ENCODE measurements at places on chromosomes 1 and 21.

DNA sequence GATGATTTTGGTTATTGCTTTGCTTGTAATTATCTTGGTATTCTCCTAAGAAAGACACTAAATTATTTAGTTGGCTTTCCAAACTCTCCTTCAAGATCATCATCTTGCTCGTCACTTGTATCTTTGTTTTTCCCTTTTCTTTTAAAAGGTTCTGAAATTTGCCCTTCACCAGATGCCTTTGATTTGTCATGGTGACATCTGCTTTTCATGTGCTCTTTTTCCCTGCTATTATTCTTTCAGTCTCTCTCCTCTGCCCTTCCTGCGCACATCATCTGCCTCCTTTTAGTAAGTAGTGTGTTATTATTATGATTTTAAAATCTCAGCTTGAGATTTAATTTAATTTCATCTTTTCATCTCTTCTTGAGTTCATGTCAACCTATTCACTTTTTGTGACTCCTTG is 92.1 kb downstream of the BACH1 start:
- DNase-seq: no peak

GRCh38 chr1:18580047-18580446 is 50.6 kb upstream of the PAX7 start:
- DNase-seq: no peak

DNA sequence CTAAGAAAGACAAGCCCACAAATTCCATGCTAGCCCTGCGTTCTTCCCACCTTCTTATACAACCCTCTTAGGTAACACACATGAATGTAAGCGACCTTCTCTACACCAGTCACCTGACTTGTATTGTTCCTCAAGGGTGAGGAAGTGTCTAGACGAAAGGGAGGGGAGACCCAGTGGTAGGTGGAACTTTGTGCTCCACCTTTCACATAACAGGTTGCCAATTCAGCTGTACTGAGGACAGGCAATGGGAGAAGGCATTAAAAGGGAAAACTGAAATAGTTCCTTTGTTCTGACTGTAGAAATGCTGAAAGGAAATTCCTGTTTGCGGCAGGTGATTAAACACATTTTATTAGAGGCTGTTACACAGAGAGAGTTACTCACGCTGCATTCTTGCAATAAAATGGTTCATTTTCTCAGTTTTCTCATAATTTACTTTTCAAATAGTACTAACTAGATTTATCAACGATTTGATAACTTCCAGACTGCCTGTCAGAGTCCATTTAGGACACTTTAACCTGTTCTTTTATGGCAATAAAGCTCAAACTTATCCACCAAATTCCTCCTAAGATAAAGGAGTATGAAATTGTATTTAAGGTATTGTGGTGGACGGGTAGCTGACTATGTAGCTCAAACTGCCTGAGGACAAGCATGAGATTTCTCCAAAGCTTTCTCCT is 17.8 kb upstream of the CHRM3 start:
- no peak for DNase-seq

- peak; percentile 70 for DNase-seq
Observed at GRCh38 chr1:20873311-20873710, 86.2 kb upstream of the HP1BP3 start.

GRCh38 chr1:19770436-19771190 is 29.1 kb downstream of the TMCO4 start:
- DNase-seq: no peak

- DNase-seq: no peak
Observed at GRCh38 chr1:93613898-93614297, 67.7 kb downstream of the BCAR3 start.

- no peak for DNase-seq
Observed at GRCh38 chr1:66258404-66259105, 275.4 kb upstream of the SGIP1 start.

DNA sequence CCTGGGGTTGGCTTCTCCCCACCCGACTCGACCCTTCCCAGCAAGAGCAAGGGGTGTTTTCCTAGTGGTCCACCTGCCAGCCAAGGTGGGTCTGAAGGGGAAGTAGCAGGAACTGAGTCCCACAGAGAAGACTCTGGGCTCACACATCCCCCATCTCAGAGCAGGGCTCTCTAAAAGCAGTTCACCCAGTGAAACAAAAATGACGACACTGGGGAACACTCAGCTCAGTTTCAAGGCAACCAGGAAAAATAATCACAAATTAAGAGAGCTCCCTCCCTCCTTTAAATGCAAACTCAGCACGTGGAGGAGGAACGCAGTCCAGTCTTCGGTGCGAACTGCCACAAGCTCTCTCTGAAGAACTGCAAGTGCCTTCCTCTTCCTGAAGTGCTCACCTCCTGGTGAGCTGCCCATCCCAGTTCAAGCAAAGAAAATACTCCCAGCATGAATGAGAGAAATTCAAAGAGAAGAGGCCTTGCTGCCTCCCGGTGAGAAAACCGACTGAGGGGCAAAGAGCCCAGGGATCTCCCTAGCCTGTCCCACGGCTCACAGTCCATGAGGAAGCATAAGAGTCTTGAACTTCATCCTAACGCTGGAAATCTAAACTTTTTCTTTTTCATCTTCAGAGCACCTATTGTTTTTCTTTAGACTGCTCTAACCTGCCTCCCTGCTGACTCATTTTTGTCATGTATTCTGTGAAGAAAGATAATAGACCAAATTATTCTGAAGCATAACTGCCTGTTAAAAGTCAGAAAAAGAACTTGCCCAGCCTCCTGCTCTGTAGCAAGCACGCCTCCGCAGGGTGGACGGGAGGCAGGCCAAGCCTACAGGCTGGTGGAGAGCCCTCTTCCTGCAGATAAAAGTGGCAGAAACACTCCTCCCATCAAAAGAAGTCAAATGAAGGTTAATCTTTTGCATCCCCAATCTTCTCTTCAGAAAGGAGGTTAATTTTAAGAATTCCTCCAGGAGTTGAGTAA is 281.4 kb downstream of the HHIPL2 start:
- peak; percentile 66 for DNase-seq

GRCh38 chr1:18139198-18139981 is 31.8 kb downstream of the IGSF21 start:
- no peak for DNase-seq

DNA sequence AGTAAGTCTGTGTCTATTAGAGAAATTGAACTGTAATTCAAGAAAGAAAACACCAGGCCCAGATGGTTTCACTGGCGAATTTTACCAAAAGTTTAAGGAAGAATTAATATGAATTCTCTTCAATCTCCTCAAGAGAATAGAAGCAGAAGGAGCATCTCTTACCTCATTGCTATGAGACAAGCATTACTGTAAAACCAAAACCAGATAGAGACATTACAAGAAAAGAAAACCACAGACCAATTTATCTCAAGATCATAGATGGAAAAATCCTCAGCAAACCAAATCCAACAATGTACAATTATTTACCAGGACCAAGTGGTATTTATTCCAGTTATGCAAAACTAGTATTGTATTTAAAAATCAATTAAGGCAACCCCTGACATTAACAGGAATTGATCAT is 160.6 kb downstream of the LIPI start:
- no peak for DNase-seq

DNA sequence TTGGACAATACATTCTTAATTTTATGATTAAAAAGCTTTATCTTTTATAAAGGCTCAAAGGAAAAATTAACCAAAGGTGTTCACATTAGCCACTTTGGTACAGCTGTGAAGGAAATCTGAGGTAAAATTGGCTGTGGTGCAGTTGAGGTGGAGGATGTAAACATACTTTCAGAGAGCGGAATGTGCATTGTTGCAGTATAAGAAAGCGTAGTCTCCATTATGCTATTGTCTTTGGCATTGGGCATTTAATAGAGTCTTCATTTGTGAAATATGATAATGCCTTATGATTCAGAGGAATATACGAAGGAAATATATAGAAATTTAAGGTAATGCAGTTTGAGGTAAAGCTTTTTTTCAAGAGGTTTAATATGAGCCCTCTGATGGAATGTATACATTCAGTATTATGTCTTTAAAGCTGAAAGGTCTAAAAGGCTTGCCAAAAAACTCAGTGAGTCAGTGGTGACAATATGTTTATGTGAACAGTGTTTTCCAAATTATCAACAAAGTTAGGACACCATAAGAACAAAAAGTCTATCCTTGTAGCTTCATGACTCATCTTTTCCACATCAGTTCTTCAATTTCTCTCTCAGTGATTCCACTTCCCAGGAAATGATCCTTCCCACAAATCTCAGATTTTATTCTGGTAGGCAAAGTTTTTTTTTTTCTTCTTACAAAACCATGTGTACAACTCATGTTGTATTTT is 26.9 kb upstream of the DDR2 start:
- no peak for DNase-seq

DNA sequence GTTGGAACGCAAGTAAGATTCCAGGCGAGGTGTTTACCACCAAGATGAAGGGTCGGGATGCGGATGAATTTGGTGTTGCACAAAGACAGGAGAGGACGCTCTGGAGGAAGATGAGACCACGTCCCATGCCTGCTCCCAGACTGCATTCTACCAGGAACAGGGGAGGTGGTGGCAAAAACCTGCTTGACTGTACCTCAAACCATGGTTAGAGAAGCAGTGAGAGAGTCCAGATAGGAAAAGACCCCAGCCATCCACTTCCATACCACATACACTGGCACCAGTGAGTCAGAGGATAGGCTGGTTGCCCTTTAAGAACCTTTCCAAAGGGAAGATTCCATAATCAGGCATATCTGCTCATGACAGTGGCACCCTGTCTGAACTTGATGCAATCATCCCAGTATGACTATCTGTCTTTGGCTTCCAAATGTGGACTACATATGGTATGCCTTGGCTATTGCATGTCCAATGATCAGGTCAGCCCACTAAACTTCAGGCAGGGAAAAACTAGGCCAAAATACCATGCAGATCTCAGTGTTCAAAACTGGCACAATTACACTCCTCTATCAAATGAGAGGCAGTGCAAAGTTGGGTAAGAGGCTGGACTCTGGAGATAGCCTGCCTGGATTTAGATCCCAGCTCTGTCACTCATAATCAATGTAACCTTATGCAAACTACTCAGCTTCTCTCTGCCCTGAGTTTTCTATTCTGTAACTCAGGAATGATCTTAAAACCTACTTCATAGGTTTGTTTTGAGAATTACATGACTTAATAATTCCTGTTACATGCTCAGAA is 20.6 kb downstream of the NPR1 start:
- peak; percentile 27 for DNase-seq

GRCh38 chr21:21000591-21001175 is 2.5 kb downstream of the NCAM2 start:
- DNase-seq: peak; percentile 10

DNA sequence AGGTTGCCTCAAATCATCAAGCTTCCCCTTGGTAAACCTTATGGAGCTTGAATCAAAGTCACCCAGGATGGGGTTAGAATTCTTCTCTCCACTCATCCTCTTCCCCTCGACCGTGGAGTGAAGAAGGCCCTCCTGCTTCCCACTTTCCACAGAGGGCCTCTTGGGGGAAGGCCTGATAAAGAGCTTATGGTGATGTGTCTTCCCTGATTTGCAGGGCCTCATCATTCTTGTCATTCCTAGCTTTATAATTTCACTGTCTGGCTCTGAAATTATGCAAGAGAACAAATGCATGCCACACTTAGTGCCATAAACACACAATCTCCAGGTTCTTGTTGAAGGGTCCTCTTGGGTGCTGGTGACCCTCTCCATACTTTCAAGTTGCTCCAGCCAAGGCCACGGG is 101.2 kb downstream of the HMGB4 start:
- no peak for DNase-seq

- DNase-seq: no peak
Observed at GRCh38 chr21:44568667-44569556, 4.6 kb upstream of the KRTAP10-4 start.

DNA sequence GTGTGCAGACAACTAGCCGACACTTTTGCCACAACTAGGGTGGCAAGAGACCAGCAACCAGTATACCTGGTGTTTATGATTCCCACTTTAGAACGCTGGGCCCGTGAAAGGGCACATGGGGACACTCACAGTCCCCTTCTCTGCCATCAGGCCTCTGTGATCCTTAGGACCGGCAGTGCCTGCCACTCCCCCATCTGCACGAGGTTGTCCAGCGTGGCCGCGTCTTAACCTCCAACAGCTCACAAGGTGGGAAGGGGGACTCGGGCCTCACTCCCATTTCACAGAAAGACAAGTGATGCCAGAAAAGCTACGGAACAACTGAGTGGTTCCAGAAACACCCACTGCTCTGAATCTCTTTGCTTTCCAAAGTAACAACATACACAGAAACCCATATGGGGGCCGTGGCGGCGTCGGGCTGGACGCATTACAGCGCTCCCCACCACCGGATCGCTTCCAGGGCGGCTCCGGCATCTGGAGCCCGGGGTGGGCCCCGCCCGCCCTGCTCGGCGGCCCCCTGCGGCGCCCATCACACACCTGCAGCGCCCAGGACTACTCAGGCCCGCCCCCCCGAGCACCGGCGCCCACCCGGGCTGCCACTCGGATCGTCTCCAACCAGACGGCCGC is 1.0 kb downstream of the ZNF496 start:
- DNase-seq: no peak

DNA sequence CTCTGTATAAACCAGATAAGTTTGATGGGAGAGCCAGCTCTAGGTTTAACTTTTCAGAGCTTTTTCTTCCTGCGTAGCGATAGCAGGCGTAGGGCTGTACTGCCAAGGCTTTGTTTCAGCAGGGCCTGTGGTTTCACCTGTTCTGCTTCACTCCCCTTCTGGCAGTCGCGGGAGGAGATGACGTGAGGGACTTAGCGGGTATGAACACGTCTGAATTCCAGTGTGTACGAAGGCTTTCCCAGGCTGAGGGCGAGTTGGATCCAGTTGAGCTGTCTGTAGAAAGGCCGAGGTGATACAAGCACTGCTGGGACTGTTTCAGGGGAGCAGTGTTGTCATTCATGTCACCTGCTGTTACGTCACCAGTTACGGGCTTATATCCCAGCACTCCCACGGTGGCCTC is 21.2 kb downstream of the PEX14 start:
- DNase-seq: no peak

GRCh38 chr1:207801819-207802218 is 50.0 kb downstream of the CD46 start:
- DNase-seq: no peak

- DNase-seq: no peak
Observed at GRCh38 chr1:1181938-1182410, 8.3 kb downstream of the TTLL10 start.

DNA sequence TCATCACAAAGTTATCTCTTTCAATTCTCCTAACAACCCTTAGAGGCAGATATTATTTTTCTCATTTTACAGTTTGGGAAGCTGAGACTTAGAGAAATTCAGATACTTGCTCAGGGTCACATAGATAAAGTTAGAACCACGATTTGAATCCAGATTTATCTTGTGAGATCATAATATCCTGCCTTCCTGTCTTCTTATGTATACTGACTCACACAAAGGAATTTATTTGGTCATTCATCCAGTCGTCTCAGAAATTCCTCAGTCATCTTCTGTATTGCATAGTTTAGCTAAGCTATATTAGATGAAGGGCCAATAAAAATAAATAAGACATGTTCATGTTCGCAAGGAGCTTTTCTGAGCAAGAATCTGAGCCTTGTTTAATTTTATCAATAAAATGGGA is 35.8 kb upstream of the RUNX1 start:
- no peak for DNase-seq

GRCh38 chr1:183417772-183418491 is at the start of gene NMNAT2:
TSS of gene NMNAT2 (minus strand) at chr1:183418380. CDS start at chr1:183418267, 113 bp downstream.
- no peak for DNase-seq

DNA sequence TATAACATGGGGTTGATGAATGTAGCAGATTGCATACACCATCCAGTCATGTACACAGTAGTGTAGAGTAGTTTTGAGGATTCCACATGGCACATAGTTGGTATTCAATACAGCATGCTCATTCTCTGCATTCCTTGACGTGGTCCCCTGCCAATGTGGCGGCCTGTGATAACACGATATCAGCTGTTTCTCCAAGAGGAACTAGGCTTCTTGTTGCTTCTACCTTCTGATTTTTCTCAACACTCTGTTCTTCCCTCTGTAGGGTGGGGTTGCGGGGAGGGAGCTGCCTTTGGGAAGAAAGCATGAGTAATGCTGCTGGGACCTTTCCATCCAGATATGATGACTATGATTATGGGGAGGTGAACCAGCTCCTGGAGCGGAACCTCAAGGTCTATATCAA is 19.4 kb downstream of the SESN2 start:
- peak; percentile 62 for DNase-seq
